ENCODE measurements at places on chromosomes 3 and 15. TPM values are rescaled to one million over a fixed set of nuclear protein-coding genes. Genes with fewer than 3 reads are reported as not detected.

The GRAMD2A gene
- 0.06 TPM for polyA plus RNA-seq

GRCh38 chr15:39898317-39898716 is 21.7 kb downstream of the GPR176 start:
- no peaks in the 10 kb centered on the region for H3K27me3 ChIP-seq
- H3K36me3 ChIP-seq, result no peaks in the 10 kb centered on the region
- DNase-seq, result no peak
- no peak overlapping the region for H3K27ac ChIP-seq
- no peak overlapping the region for H3K4me3 ChIP-seq

GRCh38 chr3:189981668-189982067 is 139.0 kb downstream of the P3H2 start:
- H3K27me3 ChIP-seq, result no peaks in the 10 kb centered on the region
- H3K4me1 ChIP-seq, result no peaks in the 10 kb centered on the region
- no peaks in the 10 kb centered on the region for H3K36me3 ChIP-seq
- DNase-seq, result no peak
- no peak overlapping the region for H3K27ac ChIP-seq

The FETUB gene
- polyA plus RNA-seq, result 0.05 TPM

DNA sequence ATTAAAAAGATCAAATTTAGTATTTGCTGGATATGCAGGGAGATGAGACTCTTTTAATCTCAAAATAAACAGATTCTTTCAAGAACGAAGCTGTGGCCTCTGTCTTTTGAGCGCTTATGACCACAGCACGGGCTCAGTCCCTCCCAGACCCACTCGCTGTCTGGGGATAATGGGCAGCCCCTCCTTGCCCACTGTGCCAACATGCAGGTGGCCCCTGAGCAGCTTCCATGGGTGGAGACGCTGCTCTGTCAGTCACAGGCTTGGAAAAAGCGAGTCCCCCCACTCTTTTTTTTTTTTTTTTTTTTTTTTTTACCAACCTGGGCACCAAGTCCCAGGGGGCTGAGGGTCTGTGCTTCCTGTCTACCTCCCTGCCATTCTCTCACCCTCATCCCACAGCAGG is 150.9 kb downstream of the LRRK1 start:
- peak overlapping the region; percentile 87 for H3K27ac ChIP-seq
- DNase-seq, result no peak
- H3K36me3 ChIP-seq, result no peaks in the 10 kb centered on the region
- no peaks in the 10 kb centered on the region for H3K27me3 ChIP-seq

DNA sequence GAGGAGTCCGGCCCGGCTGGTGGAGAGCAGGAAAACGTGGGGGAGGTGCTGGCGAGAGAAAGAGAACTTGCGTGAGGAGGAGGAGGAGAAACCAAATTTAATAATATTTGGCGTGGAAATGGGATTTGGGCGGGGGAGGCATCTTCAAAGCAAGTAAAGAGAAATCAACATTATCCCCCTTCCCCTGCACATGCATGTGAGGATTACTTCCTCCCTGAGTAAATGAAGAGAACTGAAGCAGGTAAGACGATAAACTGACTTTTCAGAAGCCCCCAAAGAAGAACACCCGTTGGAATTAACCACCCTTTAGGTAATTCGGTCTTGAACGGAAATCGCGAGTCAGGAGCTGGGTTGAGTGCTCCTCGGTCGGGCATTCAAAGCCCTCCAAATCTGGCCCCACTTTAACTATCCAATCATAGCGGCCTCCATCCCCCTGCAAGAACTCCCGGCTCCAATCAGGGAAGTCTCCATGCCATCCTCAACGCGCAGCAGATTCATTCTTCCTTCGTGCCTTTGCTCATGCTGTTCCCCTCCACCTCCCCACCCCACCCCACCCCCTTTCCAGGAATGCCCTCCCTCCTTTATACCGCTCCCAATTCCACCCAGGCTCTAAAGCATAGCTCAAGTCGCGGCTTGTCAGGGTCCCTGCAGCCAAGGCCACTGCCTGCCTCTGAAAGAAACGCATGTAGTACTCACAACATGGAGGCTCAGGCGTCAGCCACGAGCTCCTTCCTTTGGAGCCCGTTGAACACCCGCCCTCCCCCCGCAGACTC is 545 bp upstream of the RFX7 start:
- peak; percentile 80 for DNase-seq
- no peaks in the 10 kb centered on the region for H3K36me3 ChIP-seq
- H3K27ac ChIP-seq, result peak overlapping the region; percentile 99

Measured in SK-N-SH (cell line).